ENCODE measurements at places on chromosomes 7 and 10. TPM values are rescaled to one million over a fixed set of nuclear protein-coding genes. Genes with fewer than 3 reads are reported as not detected.

KCNH2 gene
- total RNA-seq, result 3.6 TPM

RADIL gene
- total RNA-seq, result 2.1 TPM

DNA sequence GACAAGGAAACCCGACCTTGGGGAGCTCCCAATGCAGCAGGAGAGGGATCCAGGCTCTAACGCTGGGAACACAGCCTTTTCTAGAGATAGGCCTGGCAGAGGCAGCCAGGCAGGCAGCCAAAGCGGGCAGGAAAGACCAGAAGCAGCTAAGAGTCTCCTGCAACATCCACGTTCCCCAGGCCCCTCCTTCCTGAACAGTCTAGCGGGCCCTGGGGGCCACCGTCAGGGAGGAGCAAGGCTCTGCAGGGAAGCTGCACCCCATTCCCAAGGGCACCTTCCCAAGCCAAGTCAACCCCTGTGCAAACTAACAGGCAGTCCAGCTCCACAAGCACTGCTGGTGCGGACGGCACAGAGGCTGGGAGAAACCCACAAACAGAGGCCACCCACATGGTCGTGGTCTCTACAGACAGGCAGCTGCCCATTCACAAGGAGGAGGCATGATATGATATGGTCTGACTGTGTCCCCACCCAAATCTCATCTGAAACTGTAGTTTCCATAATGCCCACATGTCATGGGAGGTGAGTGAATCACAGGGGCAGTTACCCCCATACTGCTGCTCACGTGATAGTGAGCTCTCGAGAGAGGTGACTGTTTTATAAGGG lies 115.7 kb downstream of the MAD1L1 start:
- no peaks in the 10 kb centered on the region for H3K4me1 ChIP-seq
- no peak for DNase-seq
- H3K36me3 ChIP-seq, result no peaks in the 10 kb centered on the region
- no peak overlapping the region for H3K4me3 ChIP-seq

DNA sequence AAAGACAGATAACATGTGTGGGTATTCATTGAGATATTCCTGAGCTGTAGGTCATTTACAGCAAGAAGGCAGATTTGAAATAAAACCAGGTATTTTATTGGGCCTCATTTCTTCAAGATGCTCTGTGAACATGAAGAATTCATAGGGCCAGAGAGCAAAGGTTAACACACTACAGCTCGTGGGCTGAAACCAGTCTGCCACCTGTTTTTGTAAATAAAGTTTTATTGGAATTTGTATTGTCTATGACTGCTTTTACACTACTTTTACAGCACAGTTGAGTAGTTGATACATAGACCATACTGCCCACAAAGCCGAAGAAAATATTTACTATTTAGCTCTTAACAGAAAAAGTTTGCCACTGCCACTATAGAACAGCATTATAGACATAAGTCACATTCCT lies 22.1 kb upstream of the LIPA start:
- no peaks in the 10 kb centered on the region for H3K36me3 ChIP-seq
- no peak overlapping the region for H3K27ac ChIP-seq
- H3K4me1 ChIP-seq, result peaks cover 30% of the 10 kb centered on the region
- no peak for DNase-seq

GRCh38 chr10:96233959-96234358 lies 37.4 kb downstream of the BLNK start:
- H3K4me3 ChIP-seq, result no peak overlapping the region
- no peaks in the 10 kb centered on the region for H3K27me3 ChIP-seq
- peaks cover 16% of the 10 kb centered on the region for H3K4me1 ChIP-seq
- no peaks in the 10 kb centered on the region for H3K36me3 ChIP-seq
- DNase-seq, result no peak

DNA sequence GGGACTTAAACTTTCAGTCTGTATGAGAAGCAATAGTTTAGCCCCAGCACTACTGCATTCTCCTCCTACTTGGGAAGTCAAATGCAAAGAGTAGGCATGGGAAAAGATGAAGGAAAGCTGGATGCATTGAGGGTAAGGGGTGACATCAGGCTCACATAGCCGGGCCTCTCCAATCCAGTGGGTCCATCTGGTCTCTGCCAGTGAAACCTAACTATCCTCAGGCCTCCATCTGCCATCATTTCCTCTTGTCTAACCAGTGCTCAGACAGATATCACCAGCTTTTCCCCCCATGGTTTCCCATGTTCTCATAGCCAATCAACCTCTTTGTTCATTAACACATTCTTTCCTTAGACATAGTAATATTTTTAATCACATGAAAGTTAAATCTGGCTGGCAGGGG lies 118.3 kb downstream of the DGKI start:
- no peaks in the 10 kb centered on the region for H3K4me1 ChIP-seq
- no peak for DNase-seq
- no peaks in the 10 kb centered on the region for H3K27me3 ChIP-seq
- no peaks in the 10 kb centered on the region for H3K36me3 ChIP-seq

DNA sequence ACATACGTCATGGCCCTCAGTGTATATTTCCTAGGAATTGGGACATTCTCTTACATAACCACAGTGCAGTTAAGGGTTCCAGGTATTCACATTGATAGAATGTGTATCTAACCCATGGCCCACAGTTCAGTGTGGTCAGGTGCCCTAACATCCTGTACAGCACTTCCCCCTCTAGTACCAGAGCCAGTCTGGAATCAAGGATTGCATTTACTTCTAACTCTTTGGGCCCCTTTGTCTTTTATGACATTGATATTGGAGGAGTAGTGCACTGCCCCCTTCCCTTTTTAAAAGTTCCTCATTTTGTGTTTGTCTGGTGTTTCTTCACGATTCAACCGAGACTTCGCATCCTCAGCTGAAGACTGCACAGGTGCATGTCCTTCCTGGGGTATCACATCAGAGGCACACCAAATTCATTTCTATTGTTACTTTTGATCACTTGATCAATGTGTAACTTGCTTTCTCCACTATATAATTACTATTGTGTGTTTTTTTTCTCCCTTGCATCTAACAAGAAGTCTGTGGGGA lies 22.4 kb upstream of the NPFFR1 start:
- DNase-seq, result no peak
- no peak overlapping the region for H3K27ac ChIP-seq
- no peaks in the 10 kb centered on the region for H3K27me3 ChIP-seq
- no peaks in the 10 kb centered on the region for H3K36me3 ChIP-seq
- no peak overlapping the region for H3K4me3 ChIP-seq
